ENCODE measurements at places on chromosomes 5 and 9.

DNA sequence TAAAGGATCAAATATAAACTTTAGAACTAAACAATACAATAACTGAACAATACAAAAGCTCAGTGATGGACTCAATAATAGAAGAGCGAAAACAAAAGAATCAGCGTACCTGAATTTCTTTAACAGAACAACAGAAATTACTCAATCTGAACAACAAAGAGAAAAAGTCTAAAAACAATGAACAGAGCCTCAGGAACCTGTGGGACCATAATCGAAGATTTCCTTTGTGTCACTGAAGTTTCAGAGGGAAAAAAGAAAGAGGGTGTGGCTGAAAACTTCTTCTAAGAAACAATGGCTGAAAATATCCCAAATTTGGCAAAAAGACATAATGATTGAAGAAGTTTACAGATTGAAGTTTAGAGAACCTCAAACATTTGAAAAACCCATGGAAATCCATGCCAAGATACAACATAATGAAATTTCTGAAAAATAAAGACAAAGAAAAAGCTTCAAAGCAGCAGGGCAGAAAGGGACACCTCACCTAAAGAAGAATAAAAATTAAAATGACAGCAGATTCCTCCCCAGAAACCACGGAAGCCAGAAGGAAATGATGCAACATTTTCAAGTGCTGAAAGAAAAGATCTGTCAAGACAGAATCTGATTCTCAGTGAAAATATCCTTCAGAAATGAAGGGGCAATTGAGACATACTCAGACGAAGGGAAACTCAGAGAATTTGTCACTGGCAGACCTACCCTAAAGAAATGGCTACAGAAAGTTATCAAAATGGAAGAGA, 288.8 kb downstream of the ARL15 start:
- peak; percentile 10 for DNase-seq

- DNase-seq, result no peak
Observed at GRCh38 chr5:168844922-168845296, 265.7 kb upstream of the PANK3 start.

DNA sequence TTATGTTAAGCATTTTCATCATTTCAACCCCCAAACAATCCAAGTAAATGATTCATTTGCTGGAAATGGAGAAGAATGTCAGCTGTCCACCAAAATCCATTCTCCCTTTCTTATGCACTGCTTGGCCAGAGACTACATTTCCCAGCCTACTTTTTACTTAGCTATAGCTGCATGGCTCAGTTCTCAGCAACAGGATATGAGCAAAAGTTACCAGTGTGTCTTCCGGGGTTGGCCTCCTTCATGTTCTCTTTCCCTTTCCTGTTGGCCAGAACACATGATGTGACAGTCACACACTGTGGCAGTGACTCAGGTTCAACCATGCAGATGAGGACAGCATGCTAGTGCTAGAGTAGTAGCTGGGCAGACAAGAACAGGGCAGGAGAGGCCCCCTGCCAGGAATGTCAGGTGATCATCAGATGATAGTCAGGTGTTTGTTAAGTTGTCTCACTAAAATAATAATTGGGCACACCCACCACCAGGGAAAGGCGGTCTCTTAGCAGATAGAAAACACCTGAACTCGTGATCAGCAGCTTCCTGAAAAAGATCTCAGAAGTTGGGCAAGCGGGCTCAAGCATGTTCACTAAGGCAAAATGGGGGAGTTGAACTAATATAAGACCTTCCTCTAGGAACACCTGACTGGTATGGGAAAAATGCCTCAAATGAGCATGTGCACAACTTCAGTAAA, 12.2 kb downstream of the GPR150 start:
- DNase-seq, result peak; percentile 54

DNA sequence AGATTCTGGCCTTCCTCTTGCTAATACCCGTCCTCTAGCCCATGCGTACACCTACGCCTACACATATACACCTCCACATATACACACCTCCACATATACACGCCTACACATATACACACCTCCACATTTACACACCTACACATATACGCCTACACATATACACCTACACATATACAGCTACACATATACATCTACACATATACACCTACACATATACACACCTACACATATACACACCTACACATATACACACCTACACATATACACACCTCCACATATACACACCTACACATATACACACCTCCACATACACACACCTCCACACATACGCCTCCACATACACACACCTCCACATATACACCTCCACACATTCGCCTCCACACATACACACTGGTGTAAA, 27.2 kb downstream of the AK3 start:
- DNase-seq, result no peak

- no peak for DNase-seq
Observed at GRCh38 chr5:67195406-67196275, 958 bp downstream of the CD180 start.

DNA sequence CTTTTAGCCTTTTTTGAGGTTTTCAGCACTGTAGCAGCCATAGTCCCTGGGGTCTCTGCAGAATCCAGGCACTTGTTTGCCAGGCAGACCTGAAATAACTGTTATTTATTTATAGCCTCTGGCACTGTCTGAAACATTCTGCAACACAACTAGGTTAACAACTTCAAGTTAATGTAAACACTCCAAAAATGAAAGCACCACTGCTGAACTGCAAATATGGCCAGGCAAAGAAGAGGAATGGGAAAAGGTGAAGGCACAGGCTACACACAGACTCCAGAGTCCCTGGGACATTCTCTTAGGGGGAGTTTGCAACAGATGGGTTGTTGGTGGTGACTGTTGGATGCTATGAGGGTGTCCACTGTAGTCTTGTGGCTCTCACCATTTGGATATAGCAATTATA, 369.0 kb downstream of the MAT2B start:
- no peak for DNase-seq

DNA sequence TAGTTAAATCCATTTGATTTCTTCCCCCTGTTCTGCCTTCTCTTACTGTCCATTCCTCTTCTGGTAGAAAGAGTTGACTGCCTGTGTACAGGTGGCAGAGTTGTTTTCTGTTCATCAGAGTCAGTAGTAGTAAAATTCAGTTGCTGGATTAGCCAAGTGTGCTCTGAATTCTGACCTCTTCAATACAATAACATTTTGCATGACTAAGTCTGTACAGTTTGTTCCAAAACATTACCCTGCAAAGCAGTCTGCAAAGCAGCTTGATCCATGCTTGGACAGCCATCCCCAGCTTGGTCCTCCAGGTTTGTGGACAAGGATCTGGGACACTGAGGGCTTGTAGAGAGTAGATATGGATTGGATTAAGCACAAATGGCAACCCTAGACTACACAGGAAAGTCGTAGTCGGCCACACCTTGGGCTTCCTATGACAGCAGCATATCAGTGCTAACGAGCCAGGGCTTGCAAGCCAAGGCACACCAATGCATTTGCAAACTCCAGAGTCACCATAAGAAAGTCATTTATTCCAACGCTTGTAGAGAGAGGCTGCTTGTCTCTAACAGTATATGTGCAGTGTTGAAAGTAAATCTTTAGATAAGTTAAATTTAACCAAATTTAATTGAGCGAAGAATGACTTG, 25.2 kb downstream of the IL12B start:
- peak; percentile 40 for DNase-seq

DNA sequence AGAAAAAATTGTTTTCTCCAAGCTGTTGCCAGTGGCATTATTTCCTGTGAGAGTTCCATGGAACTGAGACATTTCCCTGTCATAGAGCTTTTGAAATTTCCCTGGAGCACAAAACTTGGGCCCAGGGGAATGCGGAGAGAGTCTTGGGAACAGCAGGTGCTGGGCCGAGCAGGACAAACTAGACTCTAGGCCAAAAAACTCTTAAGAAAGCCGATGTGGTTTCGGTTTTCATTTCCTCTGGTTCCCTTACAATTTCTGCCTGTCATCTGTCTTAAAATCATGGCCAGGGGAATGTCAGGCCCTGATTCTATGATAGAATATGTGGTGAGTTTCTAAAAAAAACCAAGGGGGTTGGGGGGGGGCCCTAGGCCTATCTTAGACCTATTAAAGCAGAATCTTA, 4.6 kb downstream of the SLC35A4 start:
- DNase-seq, result no peak

GRCh38 chr5:166342402-166342801, 1949.0 kb upstream of the WWC1 start:
- no peak for DNase-seq

DNA sequence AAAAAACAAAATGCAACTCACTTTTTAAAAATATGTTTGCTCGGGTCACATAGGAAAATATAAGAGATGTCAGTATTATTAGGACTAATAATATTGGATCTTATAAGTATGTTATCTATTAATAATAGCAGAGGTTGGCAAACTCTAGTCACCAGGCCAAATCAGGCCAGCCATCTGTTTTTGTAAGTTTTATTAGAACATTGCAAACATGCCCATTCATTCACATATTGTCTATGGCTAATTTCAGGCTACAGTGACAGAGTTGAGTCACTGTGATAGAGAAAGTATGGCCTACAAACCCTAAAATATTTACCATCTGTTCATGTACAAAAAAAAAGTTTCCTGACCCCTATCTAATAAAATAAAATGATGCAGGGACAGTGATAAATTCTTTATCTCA, 97.7 kb upstream of the CDH6 start:
- DNase-seq, result no peak

DNA sequence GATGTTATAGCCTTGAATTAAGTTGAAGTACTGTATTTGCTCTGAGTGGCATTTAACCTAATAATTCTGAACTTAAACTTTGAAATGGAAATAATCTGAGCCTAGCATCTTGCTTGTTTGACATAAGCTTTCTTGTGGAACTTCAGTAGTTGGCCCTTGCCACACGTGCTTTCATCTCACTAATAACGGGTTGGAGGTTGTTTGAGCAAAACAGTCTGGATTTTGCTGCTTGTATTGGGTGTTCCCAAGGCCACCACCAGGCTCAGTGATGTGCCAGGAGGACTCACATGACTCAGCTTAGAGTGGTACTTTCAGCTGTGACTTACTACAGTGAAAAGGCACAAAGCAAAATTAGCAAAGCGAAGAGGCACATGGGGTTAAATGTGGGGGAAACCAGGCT, 35.7 kb downstream of the SECISBP2 start:
- DNase-seq, result no peak

GRCh38 chr5:180281706-180282105, 10.2 kb downstream of the MAPK9 start:
- no peak for DNase-seq

DNA sequence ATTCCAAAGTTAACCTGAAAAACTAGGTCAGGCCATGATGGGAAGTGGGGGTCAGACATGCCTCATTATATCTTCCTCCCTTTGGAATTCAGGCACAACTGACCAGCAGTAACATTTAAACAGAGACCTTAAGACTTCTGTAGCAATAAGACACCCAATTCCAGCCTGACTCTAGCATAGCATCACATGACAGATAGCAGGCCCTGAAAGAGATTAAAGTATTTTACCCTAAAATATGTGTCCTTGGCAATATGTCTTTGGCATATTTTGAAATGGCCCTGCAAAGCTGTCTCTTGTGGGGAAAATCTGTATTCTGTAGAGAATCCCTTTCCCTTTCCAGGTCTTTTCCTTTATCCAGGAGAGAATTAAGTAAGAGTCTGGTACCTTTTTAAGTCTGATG, 34.3 kb downstream of the S1PR3 start:
- no peak for DNase-seq

DNA sequence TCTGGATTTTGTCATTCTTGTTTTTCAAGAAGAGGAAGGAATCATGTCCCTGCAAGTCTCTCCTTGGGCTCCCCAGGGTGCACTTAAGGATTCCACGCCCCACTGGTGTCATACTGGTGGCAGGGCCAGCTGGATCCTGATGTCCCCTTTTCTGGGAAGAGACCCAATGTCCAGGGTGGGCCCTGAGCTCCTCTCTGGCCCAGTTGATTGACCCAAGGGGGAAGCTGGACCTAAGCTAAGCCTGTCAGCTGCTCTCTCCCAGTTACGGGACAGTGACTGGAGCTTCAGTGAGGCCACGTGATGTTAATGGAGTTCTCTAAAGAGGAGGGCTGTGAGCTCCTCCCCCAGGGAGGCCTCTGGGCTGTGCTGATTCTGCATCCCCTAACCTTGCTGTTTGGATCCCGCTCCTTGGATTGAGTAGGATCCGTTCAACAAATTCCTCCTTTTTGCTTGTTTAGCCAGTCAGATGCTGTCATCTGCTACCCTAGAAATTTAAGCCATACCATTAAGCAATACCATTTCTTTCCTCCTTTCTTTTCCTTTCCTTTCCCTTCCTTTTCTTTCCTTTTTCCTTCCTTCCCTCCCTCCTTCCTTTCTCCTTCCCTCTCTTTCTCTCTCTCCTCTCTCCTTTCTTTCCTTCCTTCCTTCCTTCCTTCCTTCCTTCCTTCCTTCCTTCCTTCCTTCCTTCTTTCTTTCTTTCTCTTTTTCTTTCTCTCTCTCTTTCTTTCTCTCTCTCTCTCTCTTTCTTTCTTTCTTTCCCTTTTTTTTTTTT, 17.2 kb downstream of the NKX2-5 start:
- no peak for DNase-seq

GRCh38 chr9:2823227-2823626, 20.7 kb downstream of the PUM3 start:
- DNase-seq, result no peak

DNA sequence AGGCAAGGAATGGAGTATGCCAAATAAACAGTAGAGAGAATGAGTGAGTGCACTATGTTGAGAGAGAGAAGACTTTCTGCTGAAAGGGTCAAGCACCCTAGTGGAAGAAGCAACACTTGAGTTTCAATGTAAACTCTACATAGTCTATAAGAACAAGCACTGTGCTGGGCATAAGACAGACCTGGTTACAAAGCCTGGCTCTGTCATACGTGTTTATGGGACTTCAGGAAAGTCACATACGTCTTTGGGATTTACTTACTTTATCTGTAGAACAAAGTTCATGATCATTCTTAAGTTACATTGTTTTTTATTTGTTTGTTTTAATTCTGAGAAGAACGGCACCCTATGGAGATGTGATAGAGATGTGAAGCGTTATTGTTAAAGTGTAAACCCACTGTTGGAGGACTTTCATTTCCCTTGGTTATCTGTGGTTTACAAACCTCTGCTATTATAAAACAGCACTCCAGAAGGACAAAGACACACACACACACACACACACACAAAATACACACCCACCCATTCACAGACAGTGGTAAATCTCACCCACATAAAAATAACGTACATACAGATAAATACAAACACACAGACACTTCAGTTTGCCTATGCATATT, 70.7 kb upstream of the TRIM32 start:
- no peak for DNase-seq

GRCh38 chr9:118529210-118529609, 825.0 kb downstream of the TLR4 start:
- peak; percentile 37 for DNase-seq

DNA sequence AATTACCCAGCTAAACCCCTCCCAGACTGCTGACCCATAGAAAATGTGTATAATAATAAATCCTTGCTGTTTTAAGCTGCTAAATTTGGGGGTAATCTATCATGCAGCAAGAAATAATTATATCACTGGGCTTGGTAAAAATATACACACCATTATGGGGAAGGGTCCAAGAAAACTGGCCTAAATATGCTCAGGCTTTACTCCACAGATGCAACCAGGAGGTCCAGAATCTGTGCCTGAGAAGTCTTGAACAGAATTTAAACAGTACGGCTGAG, 102.5 kb upstream of the SLC44A1 start:
- DNase-seq, result no peak

- no peak for DNase-seq
Observed at GRCh38 chr9:104319198-104319597, 184.9 kb upstream of the OR13F1 start.

GRCh38 chr5:102974177-102974576, 145.8 kb downstream of the GIN1 start:
- DNase-seq, result no peak

- DNase-seq, result no peak
Observed at GRCh38 chr5:116885825-116886224, 311.2 kb upstream of the SEMA6A start.
